ENCODE measurements at places on chromosomes 3 and 15. TPM values are rescaled to one million over a fixed set of nuclear protein-coding genes. Genes with fewer than 3 reads are reported as not detected.
A peak's percentile ranks its signal among the peaks of the same experiment; 100 is the strongest.

GRCh38 chr3:136939489-136939888 lies 18.3 kb upstream of the IL20RB start:
- H3K36me3 ChIP-seq = peaks cover 41% of the 10 kb centered on the region
- H3K27me3 ChIP-seq = no peaks in the 10 kb centered on the region
- peaks cover 46% of the 10 kb centered on the region for H3K4me1 ChIP-seq
- DNase-seq = no peak
- H3K4me3 ChIP-seq = peak overlapping the region; percentile 52

GRCh38 chr3:195256639-195257453 lies 14.1 kb downstream of the XXYLT1 start:
- H3K4me1 ChIP-seq = peaks cover 26% of the 10 kb centered on the region
- no peak for DNase-seq
- H3K27me3 ChIP-seq = no peaks in the 10 kb centered on the region
- no peak overlapping the region for H3K4me3 ChIP-seq
- H3K27ac ChIP-seq = no peak overlapping the region
- H3K36me3 ChIP-seq = no peaks in the 10 kb centered on the region

GRCh38 chr3:71048948-71049347 lies 534.6 kb downstream of the FOXP1 start:
- peak overlapping the region; percentile 91 for H3K27ac ChIP-seq
- H3K4me1 ChIP-seq = peaks cover 94% of the 10 kb centered on the region
- H3K4me3 ChIP-seq = peak overlapping the region; percentile 18
- H3K27me3 ChIP-seq = no peaks in the 10 kb centered on the region

GRCh38 chr3:122803977-122804376 lies 9.1 kb downstream of the SLC49A4 start:
- no peak for DNase-seq
- no peak overlapping the region for H3K4me3 ChIP-seq
- peaks cover 6% of the 10 kb centered on the region for H3K4me1 ChIP-seq
- no peak overlapping the region for H3K27ac ChIP-seq
- H3K27me3 ChIP-seq = no peaks in the 10 kb centered on the region
- peaks cover 12% of the 10 kb centered on the region for H3K36me3 ChIP-seq

DNA sequence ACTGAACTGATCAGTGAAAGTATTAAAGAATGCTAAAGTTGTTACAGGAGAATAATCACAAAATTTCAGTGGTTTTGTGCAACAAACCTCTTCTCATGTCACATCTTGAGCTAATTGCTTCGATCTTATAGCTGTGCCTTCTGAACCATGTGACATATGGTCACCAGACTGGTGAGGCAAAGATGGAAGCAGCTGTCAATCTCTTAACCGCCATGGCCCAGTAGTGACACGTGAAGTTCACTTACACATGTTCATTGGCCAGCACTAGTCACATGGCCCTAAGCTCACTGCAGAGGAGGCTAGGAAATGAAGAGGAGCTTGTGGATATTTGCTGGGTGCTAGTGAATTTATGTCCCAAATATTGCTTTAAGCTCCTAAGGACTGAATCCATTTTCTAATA lies 32.5 kb downstream of the BOC start:
- H3K36me3 ChIP-seq = no peaks in the 10 kb centered on the region
- peaks cover 14% of the 10 kb centered on the region for H3K4me1 ChIP-seq
- H3K27ac ChIP-seq = no peak overlapping the region
- H3K27me3 ChIP-seq = peaks cover 11% of the 10 kb centered on the region
- DNase-seq = no peak

DNA sequence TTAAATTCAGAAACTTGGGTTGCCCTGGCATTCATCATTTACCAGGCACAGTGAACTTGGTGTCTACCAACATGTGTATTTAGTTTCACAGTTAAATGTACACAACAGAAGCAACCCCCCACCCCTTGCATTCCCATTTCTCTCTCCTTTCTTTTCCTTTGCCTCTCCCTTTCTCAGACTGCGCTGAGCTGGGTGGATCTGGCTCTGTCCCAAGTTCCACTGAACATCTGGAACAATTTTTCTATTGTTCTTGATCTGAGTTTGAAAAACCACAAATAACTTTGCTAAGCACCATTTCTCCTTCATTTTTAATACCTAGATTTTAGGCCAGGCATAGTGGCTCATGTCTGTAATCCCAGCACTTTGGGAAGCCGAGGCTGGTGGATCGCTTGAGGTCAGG lies 242.2 kb downstream of the ABHD5 start:
- H3K4me1 ChIP-seq = no peaks in the 10 kb centered on the region
- no peak overlapping the region for H3K27ac ChIP-seq
- H3K4me3 ChIP-seq = no peak overlapping the region
- H3K27me3 ChIP-seq = peaks cover 39% of the 10 kb centered on the region
- H3K36me3 ChIP-seq = no peaks in the 10 kb centered on the region

- peaks cover 2% of the 10 kb centered on the region for H3K36me3 ChIP-seq
- H3K27me3 ChIP-seq = no peaks in the 10 kb centered on the region
- DNase-seq = peak; percentile 34
- peak overlapping the region; percentile 38 for H3K27ac ChIP-seq
- H3K4me3 ChIP-seq = no peak overlapping the region
Observed at GRCh38 chr15:44882499-44882968, 74.0 kb upstream of the TERB2 start.

- no peak for DNase-seq
- no peaks in the 10 kb centered on the region for H3K27me3 ChIP-seq
- H3K27ac ChIP-seq = no peak overlapping the region
- no peak overlapping the region for H3K4me3 ChIP-seq
Observed at GRCh38 chr3:16496008-16496407, 17.5 kb downstream of the RFTN1 start.

DNA sequence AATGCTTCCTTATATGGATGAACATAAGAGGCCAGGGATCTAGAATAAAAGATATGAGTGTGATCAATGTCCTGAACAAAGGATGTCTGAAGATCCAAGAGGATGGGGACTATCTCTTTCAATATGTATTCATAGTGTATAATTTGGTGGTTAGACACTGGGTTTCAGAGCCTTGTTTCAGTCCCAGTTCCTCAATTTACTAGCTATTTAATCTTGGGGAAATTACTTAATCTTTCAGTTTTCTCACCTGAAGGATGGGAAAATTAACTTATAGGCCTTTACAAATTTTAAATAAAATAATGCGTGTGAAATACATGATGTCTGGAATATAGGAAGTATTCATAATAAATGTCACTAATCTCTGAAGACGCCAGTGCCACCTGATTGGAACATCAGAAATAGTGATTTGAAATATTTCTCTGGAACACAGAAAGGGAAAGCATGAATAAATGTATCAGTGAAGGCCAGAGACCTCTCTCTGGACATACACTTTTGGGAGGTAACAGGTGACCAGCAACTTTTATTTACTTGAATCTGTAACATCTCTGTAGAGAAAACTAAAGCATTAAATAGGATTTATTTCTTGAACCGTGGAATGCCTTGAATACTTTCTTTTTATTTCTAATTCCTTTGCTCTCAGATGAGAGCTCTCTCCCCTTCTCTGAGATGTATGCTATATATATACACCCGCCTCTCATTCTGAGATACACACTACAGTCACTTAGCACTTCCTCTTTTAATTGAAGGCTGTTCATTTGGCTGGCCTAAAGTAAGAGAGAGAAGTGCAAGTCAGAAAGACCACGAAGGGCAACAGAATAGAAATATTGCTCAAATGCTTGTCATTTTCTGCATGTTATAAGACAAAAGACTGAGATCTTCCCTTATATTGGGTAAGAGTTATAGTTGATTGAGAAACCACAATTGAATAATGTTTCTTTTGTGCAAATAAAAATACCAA lies 407.1 kb downstream of the LSAMP start:
- no peaks in the 10 kb centered on the region for H3K4me1 ChIP-seq
- H3K4me3 ChIP-seq = no peak overlapping the region
- H3K27ac ChIP-seq = no peak overlapping the region
- H3K36me3 ChIP-seq = no peaks in the 10 kb centered on the region
- no peaks in the 10 kb centered on the region for H3K27me3 ChIP-seq

DNA sequence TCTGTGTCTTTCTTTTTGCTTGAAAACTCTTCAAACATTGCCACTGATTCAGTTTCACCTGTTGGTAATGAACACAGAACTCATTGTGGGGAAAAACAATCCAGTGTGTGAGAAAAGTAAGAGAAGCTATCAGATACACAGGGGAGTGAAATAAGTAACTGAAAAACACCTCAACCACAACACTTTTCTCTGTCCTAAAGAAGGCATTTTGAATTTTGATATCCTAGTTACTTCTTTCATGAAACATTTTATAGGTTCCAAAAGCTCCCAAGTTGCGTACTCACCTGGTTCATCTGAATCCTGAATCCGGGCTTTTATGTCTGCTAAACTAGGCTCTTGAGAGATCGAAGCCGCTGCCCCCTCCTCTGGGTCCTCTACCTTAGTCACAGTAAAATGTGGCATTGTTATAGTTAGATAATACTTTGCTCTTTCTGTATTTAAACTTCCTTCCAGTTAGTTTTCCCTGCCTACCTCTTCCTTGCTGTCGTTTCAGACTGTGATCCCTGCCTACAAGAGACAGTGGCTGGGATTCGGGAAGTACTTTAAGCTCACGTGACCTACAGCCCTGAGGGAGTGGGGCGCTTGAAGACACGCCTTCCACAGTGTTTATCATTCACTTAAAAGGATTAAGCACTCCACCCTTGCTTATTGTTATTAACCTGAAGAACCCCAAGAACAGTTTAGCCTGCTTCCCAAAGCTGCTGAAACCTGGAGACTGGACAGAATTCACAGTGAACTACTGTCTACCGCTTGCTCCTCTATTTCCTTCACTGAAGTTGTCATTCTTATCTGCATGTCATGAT lies 19.1 kb downstream of the SLC12A6 start:
- H3K4me1 ChIP-seq = peaks cover 50% of the 10 kb centered on the region
- H3K36me3 ChIP-seq = peaks cover 28% of the 10 kb centered on the region
- H3K27me3 ChIP-seq = no peaks in the 10 kb centered on the region

GRCh38 chr15:28023933-28024888 lies 74.9 kb downstream of the OCA2 start:
- no peaks in the 10 kb centered on the region for H3K27me3 ChIP-seq
- no peak overlapping the region for H3K27ac ChIP-seq
- no peak overlapping the region for H3K4me3 ChIP-seq
- H3K36me3 ChIP-seq = no peaks in the 10 kb centered on the region
- DNase-seq = no peak
- H3K4me1 ChIP-seq = no peaks in the 10 kb centered on the region

GRCh38 chr3:196843435-196844110 lies 24.1 kb upstream of the SENP5 start:
- no peaks in the 10 kb centered on the region for H3K36me3 ChIP-seq
- H3K27ac ChIP-seq = no peak overlapping the region
- no peaks in the 10 kb centered on the region for H3K4me1 ChIP-seq
- no peaks in the 10 kb centered on the region for H3K27me3 ChIP-seq
- no peak overlapping the region for H3K4me3 ChIP-seq

GRCh38 chr3:125960066-125960424 lies 8.9 kb upstream of the ROPN1B start:
- no peak overlapping the region for H3K4me3 ChIP-seq
- no peak for DNase-seq
- H3K27me3 ChIP-seq = peaks cover 40% of the 10 kb centered on the region
- no peak overlapping the region for H3K27ac ChIP-seq
- no peaks in the 10 kb centered on the region for H3K36me3 ChIP-seq
- H3K4me1 ChIP-seq = no peaks in the 10 kb centered on the region

DNA sequence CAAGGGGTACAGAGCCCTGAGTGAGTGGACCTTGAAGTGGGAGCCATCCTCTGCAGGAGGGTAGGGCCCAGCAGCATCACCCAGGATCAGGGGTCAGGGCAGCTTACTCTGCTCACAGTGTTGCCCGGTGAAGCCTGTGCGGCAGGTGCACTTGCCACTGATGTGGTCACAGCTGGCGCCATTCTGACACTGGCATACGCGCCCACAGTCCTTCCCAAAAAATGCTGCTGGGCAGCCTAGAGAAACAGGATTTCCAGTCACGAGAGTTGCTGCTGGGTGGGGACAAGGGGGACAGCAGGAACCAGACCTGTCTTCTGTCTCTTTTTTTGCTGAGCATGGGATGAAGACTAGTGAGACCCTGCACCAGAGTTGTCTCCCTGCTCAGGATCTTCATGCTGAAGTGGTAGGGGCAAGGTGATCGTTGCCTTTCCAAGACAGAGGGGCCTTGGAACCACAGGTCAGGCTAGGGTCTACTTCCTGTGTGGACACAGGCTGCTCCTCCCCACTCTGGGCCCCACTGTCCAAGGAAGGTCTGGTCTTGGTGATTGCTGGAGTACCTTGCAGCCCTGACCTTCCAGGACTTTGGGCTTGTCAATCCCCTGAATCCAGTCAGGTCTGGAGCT lies 46.9 kb downstream of the RAB11A start:
- no peaks in the 10 kb centered on the region for H3K36me3 ChIP-seq
- no peak for DNase-seq
- no peak overlapping the region for H3K4me3 ChIP-seq
- H3K27ac ChIP-seq = no peak overlapping the region

GRCh38 chr3:178195824-178196223 lies 340.4 kb upstream of the KCNMB2 start:
- no peak for DNase-seq
- no peaks in the 10 kb centered on the region for H3K27me3 ChIP-seq
- H3K36me3 ChIP-seq = no peaks in the 10 kb centered on the region
- peaks cover 4% of the 10 kb centered on the region for H3K4me1 ChIP-seq
- H3K27ac ChIP-seq = no peak overlapping the region

GRCh38 chr3:76405196-76405595 lies 619.8 kb upstream of the ZNF717 start:
- no peaks in the 10 kb centered on the region for H3K36me3 ChIP-seq
- no peaks in the 10 kb centered on the region for H3K27me3 ChIP-seq
- H3K4me3 ChIP-seq = no peak overlapping the region
- H3K27ac ChIP-seq = no peak overlapping the region

DNA sequence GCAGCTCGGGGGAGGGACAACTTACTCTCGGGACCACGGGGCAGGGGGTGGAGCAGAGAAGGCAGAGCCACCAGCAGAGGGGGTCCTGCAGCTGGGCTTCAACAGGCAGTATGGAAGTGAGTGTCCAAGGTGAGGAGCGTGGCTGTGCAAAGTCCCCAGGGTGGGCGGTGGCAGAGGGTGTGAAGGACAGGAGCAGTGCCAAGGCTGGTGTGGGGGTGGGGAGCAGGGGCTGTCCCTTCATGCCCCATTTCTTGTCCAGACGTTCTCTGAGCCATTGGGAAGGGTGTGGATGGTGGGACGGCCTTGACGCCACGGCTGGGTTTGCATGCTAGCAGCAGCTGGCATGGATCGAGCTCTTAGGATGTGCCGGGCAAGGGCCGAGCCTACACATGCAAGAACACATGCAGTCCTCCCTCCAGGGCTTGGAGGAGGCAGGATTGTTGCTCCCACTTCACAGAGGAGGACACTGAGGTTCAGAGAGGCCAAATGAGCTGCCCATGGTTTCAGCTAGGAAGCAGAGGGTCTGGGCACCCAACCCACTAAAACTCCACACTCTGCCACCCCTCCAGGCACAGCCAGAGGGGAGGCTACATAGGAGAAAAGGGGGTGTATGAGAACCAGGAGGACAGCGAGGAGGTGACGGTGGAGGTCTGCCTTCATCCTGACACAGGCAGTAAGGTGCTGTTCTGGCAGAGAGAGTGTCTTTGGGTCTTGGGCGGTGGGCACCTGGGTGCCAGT lies 93.6 kb downstream of the TBC1D2B start:
- DNase-seq = no peak
- H3K27me3 ChIP-seq = peaks cover 5% of the 10 kb centered on the region
- no peak overlapping the region for H3K4me3 ChIP-seq
- peaks cover 3% of the 10 kb centered on the region for H3K4me1 ChIP-seq

GRCh38 chr3:136819392-136819730 lies 435 bp downstream of the SLC35G2 start:
- H3K27ac ChIP-seq = no peak overlapping the region
- peak; percentile 20 for DNase-seq
- H3K36me3 ChIP-seq = peaks cover 4% of the 10 kb centered on the region
- peaks cover 18% of the 10 kb centered on the region for H3K4me1 ChIP-seq
- H3K27me3 ChIP-seq = peaks cover 63% of the 10 kb centered on the region

Gene USP50
- not detected for total RNA-seq

Gene CLDN18
- not detected for total RNA-seq

Gene PLA1A
- not detected for total RNA-seq

Gene PLA2G4D
- not detected for total RNA-seq

Gene TRPM1
- not detected for total RNA-seq

Gene PIGBOS1
- 13.6 TPM for total RNA-seq

Gene GP5
- 0.80 TPM for total RNA-seq

Gene ANKRD63
- total RNA-seq = not detected
